ENCODE measurements at places on chromosomes 1 and 21. TPM values are rescaled to one million over a fixed set of nuclear protein-coding genes. Genes with fewer than 3 reads are reported as not detected.
A peak's percentile ranks its signal among the peaks of the same experiment; 100 is the strongest.

Gene OLIG2
- not detected for total RNA-seq

- peak; percentile 52 for ATAC-seq
Measured at GRCh38 chr1:158022554-158023312, 29.3 kb downstream of the KIRREL1 start.

GRCh38 chr1:223147873-223148272 lies 4.8 kb upstream of the TLR5 start:
- ATAC-seq: no peak

- ATAC-seq: no peak
Measured at GRCh38 chr1:234726359-234726943, 116.5 kb upstream of the IRF2BP2 start.

DNA sequence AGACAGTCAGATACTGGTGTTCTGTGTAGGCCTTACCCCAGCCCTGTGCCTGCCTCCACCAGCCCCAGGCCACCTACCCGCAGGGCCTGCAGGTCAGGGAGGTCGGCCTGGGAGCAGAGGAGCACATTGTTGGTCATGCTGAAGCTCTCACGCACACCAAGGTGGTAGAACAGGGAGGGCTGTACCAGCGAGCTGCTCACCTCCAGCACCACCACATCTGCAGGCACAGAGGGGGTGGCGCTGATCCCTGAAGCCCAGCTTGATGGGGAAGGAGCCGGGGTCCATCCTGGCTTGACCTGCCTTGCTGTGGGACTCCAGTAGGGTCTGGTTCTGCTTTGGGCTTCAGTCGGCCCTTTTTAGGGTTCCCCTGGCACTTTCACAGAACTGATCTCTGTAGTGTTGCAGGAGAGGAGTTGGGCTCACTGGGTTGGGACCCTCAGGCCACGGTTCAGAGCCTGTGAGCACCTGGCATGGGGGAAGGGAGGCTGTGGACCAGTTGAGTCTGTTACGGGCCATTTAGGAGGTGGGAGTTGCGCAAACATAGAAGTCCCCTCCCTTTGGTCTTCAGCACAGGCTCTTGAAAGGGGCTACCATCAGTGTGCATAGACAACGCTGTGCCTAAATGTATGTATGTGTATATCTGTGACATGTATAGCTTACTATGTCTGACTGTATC lies 1.9 kb downstream of the MAP3K6 start:
- ATAC-seq: no peak

Data from gastroesophageal sphincter (tissue), 4 donors.